ENCODE measurements at places on chromosomes 5 and 9.

DNA sequence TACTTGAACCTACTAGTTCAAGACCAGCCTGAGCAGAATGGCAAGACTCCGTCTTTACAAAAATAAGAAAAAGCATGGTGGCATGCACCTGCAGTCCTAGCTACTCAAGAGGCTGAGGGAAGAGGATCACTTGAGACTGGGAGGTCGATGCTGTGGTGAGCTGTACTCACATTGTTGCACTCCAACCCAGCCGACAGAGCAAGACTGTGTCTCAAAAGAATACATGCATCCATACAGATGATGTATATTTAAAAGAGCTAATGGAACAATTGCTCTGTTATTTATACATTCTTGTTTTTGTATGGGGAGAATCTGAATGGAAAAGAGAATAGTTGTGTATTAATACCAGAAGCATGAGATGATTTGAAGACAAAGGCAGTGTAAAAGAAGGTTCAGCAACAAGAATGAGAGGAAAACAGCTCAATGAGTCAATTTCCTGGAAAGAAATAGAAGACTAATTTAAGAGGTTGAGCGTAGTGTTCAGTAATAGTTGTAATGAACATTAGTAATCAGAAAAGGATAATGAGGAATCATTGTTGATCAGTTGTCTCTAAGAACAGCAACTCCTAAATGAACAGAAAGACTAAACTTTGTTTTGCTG lies 1.9 kb upstream of the LRRC70 start:
- DNase-seq: no peak

DNA sequence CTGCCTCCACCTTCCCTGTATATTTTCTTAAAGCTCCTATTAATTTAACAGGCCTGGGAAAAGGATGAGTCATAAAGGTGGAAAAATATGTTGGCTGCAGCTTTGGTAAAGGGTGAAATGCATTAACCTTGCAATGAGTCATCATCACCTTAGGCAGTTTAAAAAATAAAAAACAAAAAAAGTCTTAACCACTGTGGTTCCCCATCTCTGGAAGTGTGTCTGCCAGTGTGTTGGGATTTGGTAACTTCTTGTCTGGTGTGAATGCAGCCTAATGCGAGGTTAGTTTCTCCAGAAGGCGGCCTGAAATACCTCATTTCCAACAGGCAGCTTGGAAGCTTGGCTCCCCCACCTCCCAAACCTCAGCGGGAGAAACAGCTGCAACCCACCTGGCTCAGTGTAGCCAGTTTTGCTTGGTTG lies 265.3 kb upstream of the GAS1 start:
- no peak for DNase-seq

GRCh38 chr5:136129445-136129844 lies 3.2 kb upstream of the SMAD5 start:
- DNase-seq: no peak

- no peak for DNase-seq
These were observed 877 bp upstream of the CAMSAP1 start for GRCh38 chr9:135908093-135908753.

DNA sequence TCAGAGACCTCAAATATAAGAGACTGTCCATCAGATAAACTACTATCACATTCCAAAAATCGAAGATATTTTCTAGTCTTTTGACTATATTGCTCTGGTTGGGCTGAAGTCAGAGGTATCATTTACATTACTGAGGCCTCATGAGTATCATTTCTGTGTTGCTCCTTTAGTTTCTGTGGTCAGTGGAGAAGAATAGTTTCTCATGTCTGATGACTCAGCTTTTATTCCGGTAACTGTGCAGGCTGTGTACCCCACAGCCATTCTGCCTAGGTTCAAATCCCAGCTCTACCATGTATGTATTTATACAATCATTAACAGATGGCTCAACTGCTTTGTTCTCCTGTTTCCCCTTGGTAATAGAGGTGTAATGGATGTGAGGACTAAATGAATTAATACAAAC lies 179.3 kb downstream of the ALDH1A1 start:
- DNase-seq: no peak

DNA sequence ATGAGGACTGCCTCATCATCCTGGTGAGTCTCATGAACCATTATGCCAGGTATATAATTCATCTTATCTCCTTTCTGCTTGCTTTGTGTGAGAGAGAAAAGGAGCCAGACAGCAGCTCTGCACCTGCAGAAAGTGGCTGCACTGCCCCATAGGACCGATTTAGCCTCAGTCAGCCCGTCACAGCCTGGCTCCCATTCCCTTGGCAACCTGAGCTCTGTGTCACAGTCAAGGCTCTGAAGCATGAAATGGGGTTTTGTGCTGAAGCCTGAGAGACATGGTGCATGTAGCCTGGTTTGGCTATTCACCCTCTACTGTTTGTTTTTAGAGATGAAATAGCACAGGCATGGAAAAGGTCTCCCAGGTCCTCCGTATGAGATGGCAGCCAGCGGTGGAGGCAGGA lies 198.3 kb downstream of the KCTD16 start:
- no peak for DNase-seq

GRCh38 chr5:156556666-156557406 lies 229.9 kb downstream of the SGCD start:
- no peak for DNase-seq

Data from activated CD8-positive, alpha-beta memory T cell treated with anti-CD3 and anti-CD28 coated beads for 24 hours (primary cell).